ENCODE measurements at places on chromosomes 1 and 21.

DNA sequence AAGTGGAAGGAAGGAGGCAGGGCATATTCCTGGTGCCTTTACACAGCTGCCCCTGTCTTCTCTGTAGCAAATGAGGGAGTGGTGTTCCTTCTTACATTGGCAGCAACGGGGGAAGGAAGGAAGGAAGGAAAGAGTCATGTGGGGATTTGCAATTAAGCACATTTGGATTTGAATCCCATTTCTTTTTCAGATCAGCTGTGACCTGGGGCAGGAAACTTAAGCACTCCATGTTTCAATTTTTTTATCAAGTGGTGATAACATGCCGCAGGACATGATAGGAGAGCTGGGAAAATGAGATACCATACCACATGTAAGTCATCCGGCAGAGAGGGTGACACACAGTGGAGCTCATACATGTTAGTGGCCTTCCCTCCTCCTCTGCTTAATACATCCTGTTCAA is 186.8 kb downstream of the APP start:
- no peak for DNase-seq

DNA sequence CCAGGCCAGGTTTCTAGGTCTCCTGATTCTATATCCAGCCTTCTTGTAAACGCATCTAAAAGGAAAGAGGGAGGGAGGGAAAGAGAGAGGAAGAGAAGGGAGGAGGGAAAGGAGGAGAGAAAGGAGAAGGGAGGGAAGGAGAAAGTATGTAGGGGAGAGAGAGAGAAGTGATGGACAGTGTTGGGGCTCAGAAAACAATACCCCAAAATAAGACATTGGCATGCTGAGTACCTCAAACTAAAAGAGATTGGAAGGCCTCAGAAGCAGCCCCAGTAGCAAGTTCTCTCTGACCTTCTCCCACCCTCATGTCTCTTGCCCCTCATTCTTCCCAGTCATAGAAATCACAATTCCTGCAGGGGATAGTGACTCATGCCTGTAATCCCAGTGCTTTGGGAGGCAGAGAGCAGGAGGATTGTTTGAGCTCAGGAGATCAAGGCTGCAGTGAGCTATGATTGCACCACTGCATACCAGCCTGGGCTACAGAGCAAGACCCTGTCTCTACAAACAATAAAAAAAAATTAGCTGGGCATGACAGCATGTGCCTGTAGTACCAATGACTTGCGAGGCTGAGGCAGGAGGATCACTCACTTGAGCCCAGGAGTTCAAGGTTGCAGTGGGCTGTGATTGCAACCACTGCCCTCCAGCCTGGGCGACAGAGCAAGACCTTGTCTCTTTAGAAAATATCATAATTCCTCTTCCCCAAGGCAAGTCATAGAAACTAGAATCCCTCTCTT is 51.2 kb downstream of the DNTTIP2 start:
- DNase-seq, result no peak

DNA sequence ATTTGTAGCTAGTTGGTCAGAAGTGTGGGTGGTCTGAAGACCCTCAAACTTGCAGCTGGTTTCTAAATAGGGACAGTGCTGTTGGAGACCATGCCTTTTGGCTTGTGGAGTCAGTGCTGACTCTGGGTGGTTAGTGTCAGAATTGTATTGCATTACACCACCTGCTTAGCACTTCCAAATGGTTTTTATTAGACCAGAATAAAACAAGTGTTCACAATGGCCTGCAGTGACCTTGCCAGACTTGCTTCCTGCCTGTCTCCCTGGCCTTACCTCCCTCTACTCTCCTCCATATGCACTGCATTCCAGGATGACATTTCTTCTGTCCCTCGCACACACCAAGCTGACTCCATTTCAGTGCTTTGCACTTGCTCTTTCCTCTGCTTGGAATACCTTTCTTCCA is 72.7 kb upstream of the CNIH3 start:
- no peak for DNase-seq

GRCh38 chr1:168766568-168766967 is 37.6 kb upstream of the DPT start:
- DNase-seq, result no peak

GRCh38 chr1:168101336-168101735 is 35.4 kb downstream of the GPR161 start:
- no peak for DNase-seq

GRCh38 chr1:210262897-210263272 is 30.3 kb downstream of the SERTAD4 start:
- no peak for DNase-seq

- DNase-seq, result no peak
Measured at GRCh38 chr1:156481527-156481926, 19.0 kb downstream of the MEF2D start.

- no peak for DNase-seq
Measured at GRCh38 chr1:113666126-113666525, 93.2 kb downstream of the PHTF1 start.
